Natural killer cell treated with Interleukin-12 subunit alpha and Interleukin-12 subunit beta and Interleukin-15 and Interleukin-18, amount 100 ng/mL, for 72 hours (primary cell): ENCODE measurements at places on chromosomes 12 and 14. TPM values are rescaled to one million over a fixed set of nuclear protein-coding genes. Genes with fewer than 3 reads are reported as not detected.

DNA sequence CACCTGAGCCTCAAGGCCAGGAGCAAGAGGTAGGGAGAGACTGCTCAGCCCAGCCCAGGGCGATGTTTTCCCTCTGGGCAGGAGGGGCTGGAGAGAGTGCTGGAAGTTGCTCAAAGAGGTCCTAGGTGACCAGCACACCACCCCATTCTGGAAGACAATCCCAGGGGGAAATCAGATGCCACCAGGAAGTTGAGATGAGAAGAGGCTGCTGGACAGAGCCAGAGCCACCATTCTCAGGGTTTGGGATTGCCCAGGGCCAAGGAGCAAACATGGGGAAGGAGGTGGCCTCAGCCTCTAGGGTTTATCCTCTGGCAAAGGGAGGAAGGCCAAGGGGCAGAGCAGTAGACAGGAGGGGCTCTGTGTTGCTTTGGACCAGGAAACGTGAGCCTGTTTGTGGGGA, 11.6 kb downstream of the CCDC85C start:
- no peak for DNase-seq

- no peak for DNase-seq
Measured at GRCh38 chr12:72053604-72054003, 115.0 kb downstream of the TPH2 start.

GRCh38 chr12:95480230-95480629, 6.3 kb downstream of the METAP2 start:
- DNase-seq, result no peak

DTX3 gene
- total RNA-seq, result 18.4 TPM

PIP4P1 gene
- 34.5 TPM for total RNA-seq
